Amniotic epithelial cell (primary cell): ENCODE measurements at places on chromosomes 2 and 18.

GRCh38 chr2:40431600-40431955 is 20.3 kb downstream of the SLC8A1 start:
- DNase-seq = peak; percentile 73

DNA sequence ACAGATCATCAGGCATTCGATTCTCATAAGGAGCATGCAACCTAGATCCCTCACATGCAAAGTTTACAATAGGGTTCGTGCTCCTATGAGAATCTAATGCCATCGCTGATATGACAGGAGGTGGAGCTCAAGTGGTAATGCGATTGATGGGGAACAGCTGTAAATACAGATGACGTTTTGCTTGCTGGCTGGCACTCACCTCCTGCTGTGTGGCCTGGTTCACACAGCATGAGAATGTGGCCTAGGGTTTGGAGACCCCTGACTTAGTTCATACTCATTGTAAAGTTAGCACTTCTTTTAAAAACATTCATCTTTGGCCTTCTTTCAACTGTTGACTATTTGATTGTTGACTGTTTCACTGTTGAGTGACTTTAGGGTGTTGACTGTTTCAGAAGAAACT is 8.7 kb upstream of the CHMP1B start:
- no peak for DNase-seq

DNA sequence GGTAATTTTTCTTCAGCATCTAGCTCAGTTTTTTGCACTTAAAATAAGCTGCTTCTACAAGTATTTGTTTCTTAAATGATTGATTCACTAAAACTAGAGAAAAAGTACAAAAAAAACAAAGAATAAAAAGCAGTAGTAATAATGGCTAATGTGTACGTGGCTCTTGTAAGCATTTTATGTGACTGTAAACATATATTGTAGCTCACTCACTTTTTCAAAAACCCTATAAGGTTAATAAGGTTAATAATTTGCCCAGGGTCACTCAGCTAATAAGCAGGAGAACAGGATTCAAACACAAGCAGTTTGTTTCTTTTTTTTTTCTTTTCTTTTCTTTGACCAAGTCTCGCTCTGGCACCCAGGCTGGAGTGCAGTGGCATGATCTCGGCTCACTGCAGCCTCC is 67.5 kb downstream of the RMDN2 start:
- DNase-seq = no peak

DNA sequence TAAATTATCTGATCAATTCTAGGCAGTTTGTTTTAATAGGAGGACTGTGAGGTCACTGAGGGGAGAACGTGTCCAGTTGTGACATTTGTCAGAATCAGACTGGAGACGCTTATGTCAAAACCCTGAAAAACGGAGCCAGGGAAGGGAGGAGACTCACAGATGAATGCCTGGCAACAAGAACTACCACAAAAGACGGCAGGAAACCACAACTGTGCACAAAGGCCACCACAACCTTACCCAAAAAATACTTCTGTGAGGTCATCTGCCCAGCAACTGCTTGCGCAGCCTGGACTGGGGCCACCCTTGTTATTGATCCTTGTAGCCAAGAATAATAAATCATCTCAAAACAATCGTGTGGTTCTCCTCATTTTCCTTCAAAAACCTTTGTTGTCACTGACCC is 173.0 kb upstream of the ALKAL2 start:
- DNase-seq = no peak

GRCh38 chr2:117555965-117556364 is 258.5 kb upstream of the DDX18 start:
- no peak for DNase-seq

GRCh38 chr2:151971301-151972051 is 127.4 kb downstream of the CACNB4 start:
- DNase-seq = no peak

DNA sequence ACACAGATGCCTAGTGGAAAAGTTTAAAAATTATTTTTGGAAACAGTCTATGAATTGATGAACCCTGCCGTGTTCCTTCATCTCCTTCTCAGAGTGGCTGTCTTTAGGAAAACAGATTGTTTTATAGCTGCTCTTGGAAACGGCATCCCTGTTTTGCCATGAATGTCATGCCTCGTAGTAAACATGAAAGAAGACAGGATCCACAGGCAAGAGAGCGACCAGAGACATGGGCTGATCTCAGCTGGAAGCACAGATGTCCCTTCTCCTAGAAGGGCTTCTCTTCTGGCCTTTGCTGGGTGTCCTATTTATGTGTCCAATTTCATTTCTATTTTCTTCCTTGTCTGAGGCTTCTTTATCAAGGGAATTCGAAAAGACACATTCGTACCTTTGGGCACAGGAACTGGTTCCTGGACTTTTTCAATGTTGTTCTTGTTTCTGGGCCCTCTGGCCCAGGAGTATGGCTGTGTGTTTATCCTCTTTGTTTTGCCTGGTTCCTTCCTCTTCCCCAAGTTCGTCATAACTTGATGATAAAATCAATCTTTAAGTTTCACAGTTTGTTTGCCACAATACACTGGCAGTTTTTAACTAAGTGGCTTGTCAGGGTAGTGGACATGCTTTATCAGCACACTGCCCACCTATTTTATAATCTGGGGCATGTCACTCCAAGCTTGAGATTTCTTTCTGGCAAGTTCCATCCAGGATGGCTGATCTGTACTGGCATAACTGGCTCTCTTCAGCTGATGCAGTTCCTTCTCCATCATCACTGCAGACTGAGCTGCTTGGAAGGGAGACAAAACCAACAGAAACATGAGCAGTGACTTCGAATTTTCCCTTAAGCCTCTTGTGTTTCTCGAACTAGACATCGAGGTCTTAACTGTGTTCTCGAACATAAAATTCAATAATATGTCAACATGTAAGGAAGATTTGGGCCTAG is 63.2 kb upstream of the MGAT4A start:
- no peak for DNase-seq

GRCh38 chr2:211162911-211163310 is 606.5 kb downstream of the CPS1 start:
- DNase-seq = peak; percentile 18

DNA sequence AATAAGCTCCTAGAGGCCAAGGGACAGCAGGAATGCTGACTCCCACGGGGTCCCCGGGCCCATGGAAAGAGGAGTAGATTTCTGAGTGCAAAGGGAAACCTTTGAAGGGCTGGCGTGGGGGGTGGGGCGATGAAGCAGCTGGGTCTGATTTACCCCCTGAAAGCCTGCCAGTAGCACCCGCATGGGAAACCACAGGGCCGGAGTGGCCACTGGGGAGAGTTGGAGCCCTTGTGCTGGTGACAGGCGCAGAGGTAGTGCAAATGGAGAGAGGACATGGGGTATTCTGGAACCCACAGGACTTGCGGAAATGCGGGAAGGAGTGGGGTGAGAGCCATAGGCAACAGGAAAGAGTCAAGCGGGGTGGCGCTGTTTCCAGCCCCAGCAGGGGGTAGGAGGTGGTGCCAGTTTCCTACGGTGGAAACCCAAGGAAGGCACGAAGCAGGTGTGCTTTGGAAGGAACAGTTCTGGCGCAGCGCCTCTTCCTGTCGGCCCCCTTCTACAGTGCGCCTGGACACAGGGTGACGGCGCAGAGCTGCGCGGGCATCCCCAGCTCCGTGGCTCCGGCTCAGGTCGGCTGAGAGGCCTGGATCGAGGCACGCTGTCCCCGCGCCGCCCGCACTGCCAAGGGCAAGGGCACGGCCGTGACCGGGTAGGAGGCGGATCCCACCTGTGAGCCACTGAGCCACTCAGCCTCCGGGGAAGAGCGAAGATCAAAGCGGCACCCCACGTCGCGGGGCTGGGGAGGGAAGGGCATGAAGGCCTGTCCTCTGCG is 149.0 kb upstream of the GLI2 start:
- DNase-seq = no peak

DNA sequence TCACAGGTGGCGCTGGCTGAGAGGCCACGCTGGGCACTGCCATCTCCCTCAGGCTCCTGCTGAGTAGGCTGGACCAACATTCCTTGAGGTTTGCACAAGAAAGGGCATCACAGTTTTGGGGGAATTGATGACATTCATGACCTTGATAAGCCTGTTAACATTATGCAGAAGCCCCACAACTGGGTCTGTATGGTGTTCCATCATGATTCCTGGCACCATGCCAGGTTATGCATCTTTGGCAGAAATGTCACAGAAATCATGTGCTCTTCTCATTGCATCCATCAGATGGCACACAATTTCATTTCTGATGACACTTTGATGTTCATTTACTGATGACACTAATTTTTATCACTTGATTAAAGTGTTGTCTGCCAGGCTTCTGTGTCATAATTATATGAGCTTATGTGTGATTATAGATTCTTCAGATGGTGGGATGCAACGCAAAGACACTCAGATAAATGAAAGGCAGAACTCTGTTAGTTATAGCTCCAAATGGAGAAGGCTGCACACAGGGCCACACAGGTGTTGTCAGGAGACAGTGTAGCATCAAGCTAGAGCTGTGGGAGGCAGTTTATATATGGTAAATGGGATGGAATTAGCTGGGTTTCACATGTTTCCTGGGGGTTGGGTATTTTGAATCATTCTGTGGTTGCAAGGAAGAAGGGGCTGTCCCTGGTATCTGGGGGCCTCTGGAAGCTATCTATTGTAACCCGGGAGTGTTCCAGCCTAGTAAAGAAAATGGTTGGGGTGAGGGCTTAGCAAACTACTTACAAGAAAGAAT is 191.3 kb downstream of the SLC39A10 start:
- DNase-seq = no peak

- DNase-seq = no peak
Observed at GRCh38 chr2:237358721-237359517, 55.0 kb downstream of the COL6A3 start.
